Uterus (tissue), 4 donors: ENCODE measurements at places on chromosomes 11 and 22. TPM values are rescaled to one million over a fixed set of nuclear protein-coding genes. Genes with fewer than 3 reads are reported as not detected.

DNA sequence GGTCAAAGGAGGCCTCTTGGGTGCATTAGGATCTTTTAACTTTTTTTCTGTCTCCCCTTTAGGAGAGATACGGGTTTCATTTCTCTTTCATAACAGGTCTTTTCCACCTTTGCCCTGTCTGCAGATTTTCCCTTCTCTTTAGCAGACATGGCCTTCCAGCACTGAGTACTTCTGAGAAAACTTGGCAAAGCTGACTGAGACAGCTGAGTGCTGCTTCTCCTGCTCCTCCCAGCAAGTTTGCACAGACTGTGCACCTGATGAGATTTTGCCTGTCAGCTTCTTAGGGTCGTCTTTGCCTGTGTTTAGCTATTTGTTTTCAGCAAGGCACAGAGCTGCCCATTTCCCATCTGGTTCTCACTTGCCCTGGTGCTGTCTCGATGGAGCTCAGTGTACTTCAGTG is 87.5 kb upstream of the TBCEL start:
- H3K36me3 ChIP-seq = no peaks in the 10 kb centered on the region
- no peak for DNase-seq
- no peaks in the 10 kb centered on the region for H3K27me3 ChIP-seq
- H3K27ac ChIP-seq = no peak overlapping the region
- no peak overlapping the region for H3K4me3 ChIP-seq

DNA sequence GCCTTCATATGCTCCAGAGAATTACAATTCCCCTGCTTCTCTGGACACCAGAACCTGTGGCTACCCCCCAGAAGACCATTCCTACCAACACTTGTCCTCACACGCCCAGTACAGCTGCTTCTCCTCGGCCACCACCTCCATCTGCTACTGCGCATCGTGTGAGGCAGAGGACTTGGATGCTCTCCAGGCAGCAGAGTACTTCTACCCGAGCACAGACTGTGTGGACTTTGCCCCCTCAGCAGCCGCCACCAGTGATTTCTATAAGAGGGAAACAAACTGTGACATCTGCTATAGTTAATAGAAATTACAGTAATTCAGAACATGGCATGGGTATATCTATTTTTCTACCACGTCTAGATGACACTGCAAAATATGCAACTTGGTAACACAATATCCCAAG is 9.8 kb downstream of the POU2AF3 start:
- no peak overlapping the region for H3K4me3 ChIP-seq
- DNase-seq = no peak
- no peaks in the 10 kb centered on the region for H3K36me3 ChIP-seq
- H3K27ac ChIP-seq = no peak overlapping the region

GRCh38 chr22:40684728-40685127 is 5.4 kb downstream of the MCHR1 start:
- H3K4me1 ChIP-seq = no peaks in the 10 kb centered on the region
- H3K27me3 ChIP-seq = no peaks in the 10 kb centered on the region
- H3K4me3 ChIP-seq = no peak overlapping the region
- no peaks in the 10 kb centered on the region for H3K36me3 ChIP-seq
- no peak overlapping the region for H3K27ac ChIP-seq

GRCh38 chr22:30649430-30650007 is 13.9 kb downstream of the SLC35E4 start:
- peak; percentile 25 for DNase-seq
- H3K27ac ChIP-seq = no peak overlapping the region
- no peaks in the 10 kb centered on the region for H3K4me1 ChIP-seq
- H3K27me3 ChIP-seq = no peaks in the 10 kb centered on the region

Gene GSTT2B
- total RNA-seq = 7.6 TPM

Gene KCTD14
- 6.7 TPM for total RNA-seq

Gene MN1
- total RNA-seq = 8.6 TPM

DNA sequence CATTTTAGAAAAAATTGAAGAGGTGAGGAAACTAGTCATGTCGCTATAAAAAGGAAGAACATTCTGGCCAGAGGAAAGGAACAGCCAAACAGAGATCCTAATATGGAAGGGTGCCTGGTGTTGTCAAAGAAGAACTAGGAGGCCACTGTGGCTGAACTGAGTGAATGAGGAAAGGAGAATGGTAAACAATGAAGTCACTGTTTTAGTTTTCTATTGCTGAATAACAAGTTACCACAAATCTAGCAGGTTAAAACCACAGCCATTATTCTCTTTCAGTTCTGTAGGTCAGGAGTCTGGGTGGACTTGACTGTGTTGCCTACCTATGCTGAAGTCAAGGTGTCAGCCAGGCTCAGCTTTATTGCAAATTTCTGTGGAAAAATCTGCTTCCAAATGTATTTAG is 549.3 kb upstream of the CCDC90B start:
- no peak for DNase-seq
- no peaks in the 10 kb centered on the region for H3K4me1 ChIP-seq
- no peak overlapping the region for H3K4me3 ChIP-seq
- H3K36me3 ChIP-seq = no peaks in the 10 kb centered on the region

DNA sequence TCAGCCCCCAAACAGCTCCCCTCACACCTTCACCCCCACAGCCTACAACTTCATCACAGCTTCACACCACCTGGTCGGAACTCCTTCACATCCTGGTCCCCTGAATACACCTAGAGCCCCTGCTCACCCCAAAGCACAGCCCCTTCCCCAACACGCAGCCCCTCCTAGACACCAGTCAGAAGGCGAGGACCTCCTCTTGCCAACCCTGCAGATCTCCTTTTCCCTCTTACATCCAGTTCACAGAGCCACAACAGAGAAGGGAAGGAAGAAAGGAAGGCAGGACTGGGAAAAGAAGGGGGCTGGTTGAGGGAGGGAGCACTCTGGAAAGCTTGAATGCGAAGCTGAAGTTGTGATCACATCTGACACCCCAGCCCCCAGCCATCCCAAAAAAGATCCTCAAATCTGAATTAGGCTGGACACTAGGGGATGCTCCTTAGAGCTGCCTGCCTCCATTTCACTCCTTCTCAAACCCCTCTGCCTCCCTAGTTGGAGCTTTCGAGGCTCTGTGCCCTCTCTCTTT is 629 bp downstream of the CCKBR start:
- DNase-seq = no peak
- no peak overlapping the region for H3K4me3 ChIP-seq
- no peaks in the 10 kb centered on the region for H3K27me3 ChIP-seq
- no peak overlapping the region for H3K27ac ChIP-seq
- no peaks in the 10 kb centered on the region for H3K36me3 ChIP-seq

Gene LUZP2
- total RNA-seq = 13.8 TPM

GRCh38 chr11:73233692-73234470 is 15.8 kb downstream of the P2RY2 start:
- H3K27ac ChIP-seq = no peak overlapping the region
- DNase-seq = peak; percentile 1
- H3K4me3 ChIP-seq = no peak overlapping the region
- no peaks in the 10 kb centered on the region for H3K27me3 ChIP-seq
- H3K4me1 ChIP-seq = no peaks in the 10 kb centered on the region
- H3K36me3 ChIP-seq = no peaks in the 10 kb centered on the region

Gene OR10D3
- not detected for total RNA-seq

GRCh38 chr11:134372536-134372935 is 39.5 kb downstream of the B3GAT1 start:
- no peaks in the 10 kb centered on the region for H3K27me3 ChIP-seq
- no peak for DNase-seq
- no peaks in the 10 kb centered on the region for H3K36me3 ChIP-seq
- no peak overlapping the region for H3K4me3 ChIP-seq

GRCh38 chr22:29658176-29658575 is 54.7 kb downstream of the NF2 start:
- no peaks in the 10 kb centered on the region for H3K36me3 ChIP-seq
- H3K4me3 ChIP-seq = no peak overlapping the region
- H3K4me1 ChIP-seq = no peaks in the 10 kb centered on the region
- no peak overlapping the region for H3K27ac ChIP-seq
- no peaks in the 10 kb centered on the region for H3K27me3 ChIP-seq

Gene NAV2
- total RNA-seq = 4.6 TPM

DNA sequence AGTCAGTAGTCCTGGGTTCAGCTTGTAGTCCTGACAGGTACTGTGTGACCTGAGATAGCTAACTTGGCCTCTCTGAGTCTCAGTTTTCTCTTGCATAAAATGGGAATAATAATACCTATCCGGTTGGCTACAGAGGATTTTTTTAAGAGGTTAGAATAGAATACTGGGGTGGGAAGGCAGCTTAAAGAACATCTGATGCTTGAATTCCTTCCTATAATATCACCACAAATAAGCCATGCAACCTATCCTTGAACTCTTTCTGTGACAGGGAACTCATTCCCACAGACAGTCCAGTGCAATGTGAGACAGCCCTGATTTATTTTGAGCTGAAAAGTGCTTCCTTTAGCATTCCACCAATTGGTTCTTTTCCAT is 110.1 kb downstream of the CCDC81 start:
- H3K27ac ChIP-seq = peak overlapping the region; percentile 81
- H3K4me1 ChIP-seq = peaks cover 7% of the 10 kb centered on the region
- H3K36me3 ChIP-seq = no peaks in the 10 kb centered on the region
- H3K27me3 ChIP-seq = no peaks in the 10 kb centered on the region
- no peak overlapping the region for H3K4me3 ChIP-seq
